ENCODE measurements at places on chromosomes 1 and 21.

GRCh38 chr21:28089599-28090441 lies 902.9 kb downstream of the LTN1 start:
- DNase-seq = no peak

- DNase-seq = no peak
These were observed 122.9 kb downstream of the UBR4 start for GRCh38 chr1:19087017-19087736.

- DNase-seq = no peak
These were observed 7.8 kb downstream of the UBIAD1 start for GRCh38 chr1:11280719-11281376.

DNA sequence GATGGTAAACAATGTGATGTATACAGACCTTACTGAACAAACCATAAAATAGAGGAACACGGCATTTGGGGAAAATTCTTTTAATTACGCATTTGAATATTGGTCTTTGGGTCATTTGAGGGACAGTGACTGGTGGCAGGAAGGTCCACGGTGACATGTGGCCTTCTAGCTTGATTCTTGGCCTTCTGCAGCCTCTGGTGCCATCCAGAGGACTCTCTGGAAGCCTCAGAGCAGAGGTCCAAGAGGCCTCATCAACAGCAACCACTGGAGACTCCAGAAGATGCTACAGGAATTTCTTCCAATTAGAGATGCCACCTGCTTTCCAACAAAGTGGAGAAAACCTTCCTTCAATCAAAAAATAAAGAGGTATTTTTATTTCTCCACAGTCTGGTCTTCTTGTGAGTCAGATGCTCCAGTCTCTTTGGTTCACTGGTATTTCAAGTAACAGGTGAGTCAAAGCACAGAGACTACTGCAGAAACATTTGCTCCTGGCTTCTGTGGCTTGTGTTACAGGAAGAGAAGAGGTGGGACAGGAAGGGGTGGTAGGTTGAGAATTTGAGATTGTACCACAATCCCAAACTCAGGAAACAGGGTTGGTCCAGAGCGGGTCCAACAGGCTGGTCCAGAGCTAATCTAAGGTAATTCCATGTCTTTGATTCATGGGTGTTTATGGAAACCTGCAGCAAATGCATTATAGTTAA lies 2.7 kb upstream of the F5 start:
- DNase-seq = no peak

DNA sequence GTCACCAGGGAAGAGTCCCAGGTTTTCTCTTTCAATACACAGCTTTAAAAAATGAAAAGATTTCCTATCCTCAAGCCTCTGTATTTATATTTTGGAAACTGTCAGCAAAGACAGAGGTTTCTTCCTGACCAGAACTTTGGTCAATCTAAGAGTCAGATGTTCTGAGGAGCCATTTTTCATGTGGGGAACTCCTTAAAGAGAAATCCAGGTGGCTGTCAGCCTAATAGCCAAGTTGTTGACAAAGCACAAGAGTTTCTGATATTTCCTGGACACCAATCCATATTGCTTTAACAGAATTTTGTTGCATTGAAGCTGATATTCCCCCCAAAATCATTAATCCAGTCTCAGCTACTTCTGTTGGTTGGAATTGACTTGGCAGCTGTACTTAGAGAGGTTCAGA lies 318.6 kb upstream of the NFIA start:
- no peak for DNase-seq

DNA sequence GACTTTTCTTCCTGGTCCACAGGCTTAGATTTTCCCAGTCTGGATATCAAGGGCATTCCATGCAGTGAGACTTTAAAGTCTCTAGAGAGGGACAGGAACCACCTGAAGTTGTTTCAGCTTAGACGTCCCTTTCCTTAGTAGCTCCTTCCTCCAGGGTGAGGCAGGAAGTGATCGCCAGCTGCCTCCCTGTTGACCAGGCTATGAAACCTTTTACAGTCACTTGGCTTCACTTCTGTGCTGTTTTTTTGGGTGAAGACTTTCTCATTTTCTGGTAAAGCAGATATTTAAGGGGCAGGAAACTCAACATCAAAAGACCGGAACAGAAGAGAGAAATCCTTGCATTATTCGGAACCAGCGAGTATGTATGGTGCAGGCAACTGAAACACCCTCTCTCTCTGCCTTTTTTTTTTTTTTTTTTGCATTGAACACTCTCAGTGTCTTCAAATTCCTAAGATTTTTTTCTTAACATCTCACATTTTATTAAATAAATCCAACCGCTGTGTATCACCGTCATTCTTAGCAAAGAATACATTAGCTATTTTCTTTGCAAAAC lies 234.6 kb upstream of the IRF2BP2 start:
- DNase-seq = peak; percentile 27

Data from KG1 (cell line).